ENCODE measurements at places on chromosomes 7 and 10.

GRCh38 chr7:106138776-106139175, 26.7 kb upstream of the SYPL1 start:
- no peak for DNase-seq

DNA sequence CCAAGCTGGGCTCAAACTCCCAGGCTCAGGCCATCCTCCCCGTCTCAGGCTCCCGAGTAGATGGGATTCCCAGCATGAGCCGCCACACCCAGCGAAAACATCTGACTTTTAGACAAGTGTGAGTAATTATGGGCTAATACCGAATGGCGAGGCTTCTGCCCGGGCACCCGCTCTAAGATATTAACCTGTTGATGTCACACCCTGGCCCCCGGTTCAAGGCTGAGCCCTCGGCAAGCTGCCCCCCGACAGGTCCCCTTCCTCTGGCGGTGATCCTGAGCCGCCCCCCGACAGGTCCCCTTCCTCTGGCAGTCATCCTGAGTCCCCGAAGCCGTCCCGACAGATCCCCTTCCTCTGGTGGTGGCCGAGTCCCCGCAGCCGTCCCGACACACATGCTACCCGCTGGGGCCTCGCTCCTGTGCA, 5.2 kb downstream of the PSMG3 start:
- DNase-seq = no peak

GRCh38 chr7:71096351-71096750, 35.6 kb upstream of the GALNT17 start:
- no peak for DNase-seq

GRCh38 chr7:2923886-2924574, 79.9 kb upstream of the GNA12 start:
- no peak for DNase-seq

DNA sequence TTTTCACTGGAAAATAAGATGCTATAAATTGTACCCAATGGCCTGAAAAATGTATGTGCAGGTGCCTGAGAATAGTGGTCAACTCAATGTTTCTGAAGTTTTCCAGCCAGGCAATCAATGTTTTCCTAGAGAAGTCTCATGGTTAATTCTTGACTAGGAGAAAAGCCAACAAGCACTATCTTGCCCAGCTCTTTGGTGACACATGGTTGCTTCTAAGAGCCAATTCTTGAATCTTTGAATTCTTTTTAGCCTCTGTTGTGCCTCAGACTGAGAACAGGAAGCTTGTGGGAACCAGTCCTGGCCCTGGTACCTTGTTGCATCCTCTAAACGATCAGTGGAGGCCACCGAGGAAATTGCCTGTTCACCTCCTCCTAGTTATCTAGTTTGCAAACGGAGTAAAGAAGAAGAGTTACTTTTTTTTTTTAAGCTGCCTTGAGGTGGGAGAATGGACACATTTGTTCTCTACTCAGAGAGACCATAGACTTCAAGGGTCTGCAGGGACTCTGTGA, 144.0 kb upstream of the MKLN1 start:
- DNase-seq = no peak

DNA sequence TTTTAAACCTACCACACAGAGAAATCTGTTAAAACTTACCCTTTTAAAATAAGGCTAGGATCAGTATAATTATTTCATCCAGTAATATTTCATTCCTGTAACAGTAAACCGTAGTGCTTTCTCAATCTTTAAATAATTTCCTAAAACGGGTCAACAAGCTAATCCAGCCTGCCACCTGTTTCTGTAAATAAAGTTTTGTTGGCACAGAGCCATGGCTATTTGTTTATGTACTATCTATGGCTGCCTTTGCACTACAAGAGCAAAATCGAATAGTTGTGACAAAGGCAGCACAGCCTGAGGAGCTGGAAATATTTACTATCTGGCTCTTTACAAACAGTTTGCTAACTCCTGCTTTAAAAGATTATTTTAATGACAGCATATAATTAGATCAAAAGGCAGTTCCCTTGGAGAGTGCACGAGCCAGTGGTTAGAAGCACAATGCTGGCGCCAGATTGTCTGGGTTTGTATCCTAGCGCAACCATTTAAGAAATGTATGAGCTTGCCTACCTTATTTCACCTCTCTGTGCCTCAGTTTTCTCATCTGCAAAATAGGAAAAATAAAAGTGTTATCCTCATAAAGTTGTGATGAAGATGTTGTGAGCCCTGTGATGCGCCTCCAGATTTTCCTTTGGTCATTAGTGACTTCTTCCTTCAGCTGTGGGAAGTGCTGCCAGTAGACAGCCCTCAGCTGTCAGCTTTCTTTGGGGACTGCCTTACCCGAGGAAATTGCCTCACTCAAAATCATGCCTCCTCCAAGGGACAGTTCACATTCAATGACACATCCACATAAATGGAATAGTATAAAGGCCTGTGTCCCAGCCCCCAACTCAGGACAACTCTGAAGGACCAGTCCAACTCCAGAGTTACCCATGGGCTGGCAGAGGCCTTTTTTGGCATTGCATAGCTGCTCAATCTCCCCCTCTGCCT, 11.8 kb upstream of the MIOS start:
- no peak for DNase-seq

DNA sequence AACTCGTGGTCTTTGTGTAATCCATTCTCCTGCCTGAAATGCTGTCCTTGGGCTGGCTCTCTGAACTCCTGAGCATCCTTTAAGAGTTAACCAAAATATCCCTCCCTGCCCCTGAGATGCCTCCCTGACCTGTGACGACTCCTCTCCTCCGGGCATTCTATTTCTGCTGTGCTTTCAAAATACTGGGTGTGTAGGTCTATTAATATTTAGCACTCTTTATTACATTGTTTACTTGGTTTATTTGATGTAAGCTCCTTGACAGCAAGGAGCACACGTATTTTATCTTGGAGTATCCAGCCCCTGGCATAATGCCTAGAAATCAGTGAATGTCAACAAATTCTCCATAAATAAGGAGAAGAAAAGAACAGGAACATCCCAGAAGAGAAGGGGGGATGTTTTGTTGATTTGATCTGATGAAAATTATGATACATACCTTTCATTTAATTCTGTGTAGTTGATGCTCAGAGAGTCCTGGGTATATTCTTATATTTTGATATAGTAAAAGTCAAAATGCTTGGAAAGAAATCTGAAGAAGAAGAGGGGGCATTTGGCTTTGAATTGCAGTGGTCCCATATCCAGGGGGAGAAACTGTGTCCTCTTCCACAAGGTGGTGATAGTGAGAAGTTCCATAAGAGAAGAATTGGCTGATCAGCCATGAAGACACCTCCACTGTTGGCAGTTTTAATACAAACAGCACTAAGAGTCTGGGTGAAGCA, 107.7 kb upstream of the MPP7 start:
- DNase-seq = no peak

DNA sequence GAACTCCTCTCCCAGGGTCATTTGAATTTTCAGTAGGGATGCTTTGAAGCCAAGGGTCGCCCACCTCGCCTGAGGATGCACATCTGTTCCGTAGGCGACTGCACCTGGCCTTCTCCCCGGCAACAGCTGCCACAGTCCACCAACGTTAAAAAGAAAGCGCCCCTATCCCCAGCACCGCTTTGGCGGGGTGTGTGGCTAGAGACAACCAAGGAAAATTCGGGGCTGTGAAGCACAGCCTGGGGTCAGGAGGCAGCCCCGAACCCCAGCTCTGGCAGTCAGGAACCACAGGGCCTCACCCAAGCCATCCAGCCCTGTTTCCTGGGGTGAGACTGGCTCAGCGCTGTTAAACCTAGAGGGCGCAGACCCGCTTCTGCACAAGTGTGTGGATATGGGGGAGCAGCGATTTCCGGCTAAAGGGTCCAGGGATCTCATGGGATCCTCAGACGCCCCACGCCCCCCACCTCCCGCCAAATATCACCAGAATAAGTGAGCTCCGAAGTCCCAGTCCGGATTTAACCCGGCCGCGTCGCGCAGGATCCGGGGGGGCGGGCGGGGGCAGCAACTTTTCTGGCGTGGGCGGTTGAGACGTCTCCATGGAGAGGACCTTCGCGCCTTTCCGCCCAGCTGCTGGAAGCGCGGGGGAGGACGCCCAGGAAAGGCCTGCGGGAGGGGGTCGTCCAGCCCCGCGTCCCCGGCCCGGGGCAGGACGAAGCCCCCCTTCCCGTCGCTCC, 822 bp downstream of the ZC3HAV1L start:
- peak; percentile 29 for DNase-seq

- no peak for DNase-seq
Observed at GRCh38 chr10:100383251-100383650, 36.2 kb downstream of the SCD start.

DNA sequence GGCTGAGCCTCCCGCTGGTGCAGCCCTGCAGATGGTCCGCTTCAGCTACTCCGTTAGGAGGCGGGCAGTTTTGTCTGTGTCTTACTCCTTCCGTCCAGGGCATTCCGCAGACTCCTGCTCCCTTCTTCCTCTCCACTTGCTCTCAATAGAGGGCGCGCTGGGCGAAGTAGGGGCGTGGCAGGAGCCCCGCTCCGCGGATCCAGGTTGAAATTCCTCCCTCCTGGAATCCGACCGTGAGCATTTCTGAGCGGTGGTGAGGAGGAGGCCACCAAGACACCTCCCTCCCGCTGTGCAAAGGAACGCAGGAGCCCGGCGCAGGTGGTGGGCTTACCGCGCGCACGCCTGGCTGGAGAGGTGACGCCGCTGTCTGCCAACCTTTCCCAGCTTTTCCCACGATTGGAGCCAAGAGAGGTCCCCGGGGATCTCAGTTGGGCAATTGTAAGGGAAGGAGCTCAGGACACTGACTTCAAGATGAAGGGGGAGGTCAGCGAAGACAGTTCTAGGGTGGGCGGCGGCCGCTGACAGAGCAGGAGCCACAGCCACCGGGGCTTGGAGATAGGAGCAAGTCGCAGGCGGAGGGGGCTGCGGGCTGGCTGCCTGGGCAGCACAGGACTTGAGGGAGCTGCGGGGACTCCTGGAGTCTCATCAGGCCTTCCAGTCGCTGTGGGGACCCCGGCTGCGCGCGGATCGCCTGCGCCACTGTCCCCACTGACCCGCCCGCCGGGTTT, 1011.3 kb downstream of the XPNPEP1 start:
- peak; percentile 74 for DNase-seq

- no peak for DNase-seq
Observed at GRCh38 chr7:38839851-38840250, 69.1 kb downstream of the VPS41 start.

DNA sequence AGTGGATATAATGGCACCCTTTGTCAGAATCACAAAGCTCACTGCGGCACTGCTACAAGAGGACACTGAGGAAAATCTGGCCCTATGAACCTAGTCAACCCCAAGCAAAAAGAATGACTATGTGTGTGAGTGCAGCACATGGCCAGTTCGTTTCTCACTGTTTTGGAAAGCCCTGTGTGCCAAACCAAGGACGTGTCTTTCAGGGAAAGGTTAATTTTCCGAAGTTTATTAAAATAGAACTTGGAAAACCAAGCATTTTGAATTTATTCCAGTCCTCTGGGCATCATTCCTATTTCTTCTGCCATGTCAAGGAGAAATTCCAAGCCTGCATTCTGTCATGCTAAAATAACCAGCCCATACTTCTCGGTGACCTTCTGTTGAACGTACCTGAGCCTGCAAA, 471.8 kb downstream of the PLXDC2 start:
- DNase-seq = no peak

GRCh38 chr10:30063099-30063498, 3.7 kb upstream of the JCAD start:
- no peak for DNase-seq

GRCh38 chr7:92714767-92715166, 121.6 kb downstream of the CDK6 start:
- DNase-seq = no peak

DNA sequence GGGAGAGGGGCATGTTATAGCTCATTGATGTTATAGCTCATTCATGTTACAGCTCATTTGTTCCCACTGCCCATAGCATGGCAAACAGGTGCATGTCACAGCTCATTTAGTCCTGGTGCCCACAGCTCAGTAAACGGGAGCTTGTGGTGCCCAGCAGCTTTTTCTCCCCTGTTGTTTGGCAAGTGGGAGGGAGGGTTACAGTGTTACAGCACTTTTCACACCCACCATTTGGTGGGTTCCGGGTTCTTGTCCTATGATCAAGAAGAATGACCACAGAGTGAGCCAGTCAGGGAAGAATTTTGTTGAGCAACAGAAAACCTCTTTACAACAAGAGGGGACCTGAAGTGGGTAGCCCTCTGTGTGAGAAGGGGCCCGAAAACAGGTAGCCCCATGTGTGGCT, 162.8 kb upstream of the CSTF2T start:
- no peak for DNase-seq

DNA sequence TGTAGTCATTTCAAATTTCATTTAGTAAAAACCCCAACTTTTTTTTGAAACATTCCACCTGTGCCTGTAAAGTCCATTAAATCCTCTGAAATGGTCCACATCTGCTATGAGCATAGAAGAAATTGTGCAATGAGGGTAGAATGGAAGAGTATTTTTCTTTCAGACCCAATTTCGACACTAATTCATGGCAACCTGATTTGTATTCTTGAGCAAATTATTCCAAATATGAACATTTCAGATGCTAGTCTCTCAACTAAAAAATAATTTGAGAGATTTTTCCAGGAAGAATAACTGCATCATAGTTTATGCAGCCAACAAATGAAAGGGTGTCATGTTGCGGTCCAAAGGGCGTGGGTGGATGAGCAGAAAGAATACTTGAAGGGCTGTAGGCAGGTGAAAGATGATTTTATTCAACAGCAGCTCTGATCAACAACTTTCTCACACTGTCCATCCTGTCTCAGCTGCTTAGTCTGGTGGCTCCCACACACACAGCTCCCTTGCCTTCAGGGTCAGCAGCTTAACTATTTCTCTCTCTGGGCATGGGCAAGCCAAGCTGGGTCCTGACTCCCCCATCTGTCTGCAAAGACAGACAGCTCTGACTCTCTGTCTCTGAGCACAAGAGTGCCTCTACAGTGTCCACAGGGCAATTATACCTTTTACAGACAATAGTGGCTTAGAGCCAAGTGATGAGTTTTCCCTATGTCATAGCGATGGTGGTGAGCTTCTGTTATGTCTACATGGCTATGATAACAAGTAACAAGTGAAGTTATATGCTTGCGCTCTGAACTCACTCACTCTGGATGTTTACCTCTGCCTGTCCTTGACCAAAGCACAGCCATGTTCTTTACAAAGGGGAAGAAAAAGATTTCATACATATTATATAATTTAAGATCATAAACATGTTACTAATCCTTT, 11.5 kb downstream of the STEAP2 start:
- no peak for DNase-seq

DNA sequence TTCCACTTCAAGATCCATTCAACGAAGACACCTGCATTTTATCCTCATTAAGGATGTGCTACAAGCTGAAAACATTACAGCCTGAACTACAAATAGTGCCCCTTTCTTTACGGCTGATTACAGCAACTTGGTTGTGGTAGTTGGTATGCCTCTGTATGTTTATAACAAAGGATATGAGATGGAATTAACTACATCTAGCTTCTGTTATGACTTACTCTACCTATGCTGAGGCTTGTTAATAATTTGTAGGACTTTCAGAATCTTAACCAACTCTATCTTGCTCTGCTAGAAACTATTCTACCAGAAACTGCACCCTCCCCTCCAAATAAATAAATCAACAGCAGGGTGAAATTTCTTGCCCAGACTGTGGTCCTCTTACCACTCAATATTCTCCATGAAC, 448.1 kb downstream of the GRM8 start:
- no peak for DNase-seq

- DNase-seq = no peak
Observed at GRCh38 chr10:26391701-26392695, 46.1 kb upstream of the APBB1IP start.

GRCh38 chr10:88896994-88897853, 17.2 kb downstream of the STAMBPL1 start:
- DNase-seq = no peak

- no peak for DNase-seq
Observed at GRCh38 chr10:25552283-25552919, 377.6 kb downstream of the GPR158 start.
